Osteoblast (primary cell): ENCODE measurements at places on chromosomes 13 and 19.

DNA sequence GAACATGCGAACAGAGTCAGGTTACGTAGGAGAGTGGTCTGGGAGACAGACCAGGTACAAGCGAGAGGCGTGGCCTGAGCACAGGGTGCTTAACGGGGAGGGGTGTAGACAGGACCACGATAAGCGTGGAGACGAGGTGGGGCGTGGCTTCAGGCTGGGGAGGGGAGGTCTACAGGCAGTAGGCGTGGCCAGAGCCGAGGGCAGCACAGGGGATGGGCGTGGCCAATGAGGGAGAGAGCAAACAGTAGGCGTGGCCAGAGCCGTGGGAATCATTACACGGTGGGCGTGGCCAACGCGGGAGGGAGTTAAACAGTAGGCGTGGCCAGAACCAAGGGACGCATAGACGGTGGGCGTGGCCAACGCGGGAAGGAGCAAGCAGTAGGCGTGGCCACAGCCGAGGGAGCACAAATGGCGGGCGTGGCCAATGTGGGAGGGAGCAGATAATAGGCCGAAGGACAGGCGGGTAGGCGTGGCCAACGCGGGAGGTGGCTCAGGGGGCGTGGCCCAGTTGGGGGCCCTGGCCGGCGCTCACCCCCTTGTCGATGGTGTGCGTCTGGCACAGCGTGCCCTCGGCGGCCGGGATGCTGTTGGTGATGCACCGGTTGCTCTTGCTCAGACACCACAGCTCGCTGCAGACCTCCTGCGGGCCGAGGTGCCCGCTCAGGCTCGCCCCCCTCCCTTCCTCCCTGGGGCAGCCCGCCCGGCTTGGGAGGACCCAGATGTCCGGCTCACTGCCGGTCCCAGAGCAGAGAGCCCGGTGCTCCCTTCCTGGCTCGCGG is 15.2 kb upstream of the MYO1F start:
- DNase-seq = peak; percentile 94

DNA sequence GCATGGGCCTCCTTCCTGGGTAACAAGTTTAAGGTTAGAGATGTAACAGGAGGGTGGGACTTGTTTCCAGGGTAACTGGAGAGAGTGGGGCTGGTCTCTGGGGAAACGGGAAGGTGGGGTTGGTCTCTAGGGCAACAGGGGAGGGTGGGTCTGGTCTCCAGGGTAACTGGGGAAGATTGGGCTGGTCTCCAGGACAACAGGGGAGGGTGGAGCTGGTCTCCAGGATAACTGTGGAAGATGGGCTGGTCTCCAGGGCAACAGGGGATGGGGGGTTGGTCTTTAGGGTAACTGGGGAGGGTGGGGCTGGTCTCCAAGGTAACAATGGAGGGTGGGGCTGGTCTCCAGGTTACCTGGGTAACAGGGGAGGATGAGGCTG is 36.5 kb downstream of the SPTBN4 start:
- peak; percentile 77 for DNase-seq

DNA sequence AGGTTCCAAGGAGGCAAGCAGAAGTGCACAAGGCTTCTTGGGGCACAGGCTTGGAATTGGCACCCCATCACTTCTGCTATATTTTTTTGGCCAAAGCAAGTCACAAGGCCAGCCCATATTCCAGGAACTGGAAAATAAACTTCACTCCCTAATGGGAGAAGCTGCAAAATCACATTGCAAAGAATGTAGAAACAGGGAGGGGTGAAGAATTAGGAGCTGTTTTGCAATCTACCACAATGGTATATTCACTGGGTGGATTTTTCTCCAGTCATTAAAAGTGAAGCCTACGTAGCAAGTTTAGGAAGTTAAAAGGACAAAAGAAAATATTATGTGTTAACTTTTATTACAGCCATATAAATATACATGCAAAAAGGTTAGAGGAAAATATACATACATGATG is 464.8 kb downstream of the COG6 start:
- no peak for DNase-seq

- no peak for DNase-seq
Measured at GRCh38 chr19:45515081-45515624, 7.9 kb downstream of the VASP start.

GRCh38 chr13:79237981-79238380 is 168.1 kb downstream of the RBM26 start:
- no peak for DNase-seq

GRCh38 chr19:3375221-3376090 is 9.1 kb downstream of the NFIC start:
- peak; percentile 95 for DNase-seq

DNA sequence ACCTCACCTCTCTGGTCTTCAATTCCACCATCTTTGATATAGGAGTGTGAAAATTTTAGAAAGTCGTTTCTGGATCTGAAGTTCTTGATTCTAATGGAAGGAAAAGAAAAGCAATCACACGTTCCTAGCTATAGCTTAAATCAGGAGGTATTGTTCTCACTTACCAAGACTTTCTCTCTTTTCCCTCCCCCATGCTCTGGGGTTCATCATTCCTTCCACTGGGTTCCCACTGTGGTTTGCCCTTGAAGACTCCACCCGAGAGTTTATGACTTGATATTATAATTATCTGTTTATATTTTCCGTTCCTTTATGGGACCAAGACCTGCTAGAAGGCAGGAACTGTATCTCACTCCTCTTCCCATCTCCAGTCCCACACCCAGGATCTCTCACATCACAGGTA is 76.6 kb downstream of the AKAP11 start:
- DNase-seq = no peak

GRCh38 chr19:34150558-34150957 is 21.7 kb upstream of the LSM14A start:
- DNase-seq = no peak

DNA sequence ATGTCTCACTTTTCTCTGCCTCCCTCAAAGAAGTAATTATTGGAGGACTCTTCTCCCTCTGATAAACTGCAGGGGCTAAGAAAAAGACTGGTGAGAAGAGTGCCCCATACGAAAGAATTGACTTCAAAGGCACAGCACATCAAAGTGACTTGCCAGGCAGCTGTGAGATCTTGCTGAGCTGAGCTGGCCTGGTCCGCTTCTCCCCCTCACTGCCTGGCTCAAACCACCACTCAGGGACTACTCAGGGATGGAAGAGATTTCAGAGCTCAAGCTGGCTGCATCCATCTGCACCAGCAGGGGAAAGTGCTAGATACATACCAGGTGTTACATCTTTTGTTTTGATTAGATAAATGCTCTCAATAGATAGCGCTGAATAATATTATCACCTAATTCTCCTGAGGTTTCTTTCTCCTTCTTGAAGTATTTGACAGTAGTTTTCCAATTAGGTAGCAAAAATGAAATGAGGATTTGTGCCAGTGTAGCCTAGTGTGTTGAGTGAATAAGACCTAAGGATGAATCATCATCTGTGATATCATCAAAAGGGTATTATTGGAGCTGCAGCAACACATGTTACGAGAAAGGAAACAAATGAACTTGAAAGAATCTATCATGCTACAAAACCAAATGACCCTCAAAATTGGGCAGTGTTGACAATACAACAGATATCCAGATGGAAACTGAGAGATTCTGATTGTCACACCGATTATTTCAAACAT is 379.8 kb downstream of the TBC1D4 start:
- peak; percentile 10 for DNase-seq

GRCh38 chr19:22421797-22422196 is 349 bp downstream of the ZNF98 start:
- DNase-seq = no peak
